Thoracic aorta (tissue), 2 donors: ENCODE measurements at places on chromosomes 5 and 9. TPM values are rescaled to one million over a fixed set of nuclear protein-coding genes. Genes with fewer than 3 reads are reported as not detected.

DNA sequence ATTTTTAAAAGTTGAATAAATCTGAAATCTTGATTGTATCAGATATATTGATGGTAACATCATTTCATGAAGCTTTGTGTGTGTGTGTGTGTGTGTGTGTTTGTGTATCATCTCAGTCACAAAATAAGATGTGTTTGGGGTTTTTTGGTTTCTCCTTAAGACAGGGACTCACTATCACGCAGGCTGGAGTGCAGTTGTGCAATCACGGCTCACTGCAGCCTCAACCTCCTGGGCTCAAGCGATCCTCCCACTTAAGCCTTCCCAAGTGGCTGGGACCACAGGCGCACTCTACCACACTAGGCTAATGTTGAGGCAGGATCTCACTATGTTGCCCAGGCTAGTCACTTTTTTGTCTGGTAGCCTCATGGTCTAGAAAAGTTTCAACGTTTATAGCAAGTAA is 83.4 kb upstream of the DMRT1 start:
- H3K27me3 ChIP-seq = no peaks in the 10 kb centered on the region
- H3K4me3 ChIP-seq = no peak overlapping the region
- H3K27ac ChIP-seq = peak overlapping the region; percentile 46
- H3K4me1 ChIP-seq = peaks cover 4% of the 10 kb centered on the region
- no peak for DNase-seq
- no peaks in the 10 kb centered on the region for H3K36me3 ChIP-seq

- no peaks in the 10 kb centered on the region for H3K36me3 ChIP-seq
- peak overlapping the region; percentile 81 for H3K27ac ChIP-seq
- H3K27me3 ChIP-seq = no peaks in the 10 kb centered on the region
- no peak for DNase-seq
These were observed 174.5 kb downstream of the AOPEP start for GRCh38 chr9:94901019-94901363.

The IL9 gene
- total RNA-seq = not detected

The IL13 gene
- total RNA-seq = 2.8 TPM

DNA sequence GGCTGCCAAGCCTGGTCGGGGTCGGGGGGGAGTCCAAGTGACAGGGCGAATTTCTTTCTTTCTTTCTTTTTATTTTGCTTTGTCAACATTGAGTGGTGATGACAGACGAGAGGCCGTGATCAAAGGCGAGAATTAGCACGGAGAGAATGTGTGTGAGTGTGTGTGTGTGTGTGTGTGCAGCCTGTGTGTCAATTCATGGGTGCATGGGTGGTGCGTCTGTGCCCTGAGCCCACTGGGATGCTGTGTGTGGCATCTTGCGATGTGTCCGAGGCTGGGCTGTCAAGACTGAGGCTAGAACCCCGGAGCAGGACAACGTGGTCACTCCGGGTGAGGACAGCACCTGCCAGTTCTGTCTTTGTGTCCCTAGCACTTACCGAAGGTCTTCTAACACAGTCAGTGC is 4.7 kb upstream of the FIBCD1 start:
- no peak overlapping the region for H3K27ac ChIP-seq
- H3K4me1 ChIP-seq = peaks cover 22% of the 10 kb centered on the region
- no peak overlapping the region for H3K4me3 ChIP-seq
- H3K36me3 ChIP-seq = no peaks in the 10 kb centered on the region
- peaks cover 4% of the 10 kb centered on the region for H3K27me3 ChIP-seq
- no peak for DNase-seq

The NMUR2 gene
- total RNA-seq = not detected

DNA sequence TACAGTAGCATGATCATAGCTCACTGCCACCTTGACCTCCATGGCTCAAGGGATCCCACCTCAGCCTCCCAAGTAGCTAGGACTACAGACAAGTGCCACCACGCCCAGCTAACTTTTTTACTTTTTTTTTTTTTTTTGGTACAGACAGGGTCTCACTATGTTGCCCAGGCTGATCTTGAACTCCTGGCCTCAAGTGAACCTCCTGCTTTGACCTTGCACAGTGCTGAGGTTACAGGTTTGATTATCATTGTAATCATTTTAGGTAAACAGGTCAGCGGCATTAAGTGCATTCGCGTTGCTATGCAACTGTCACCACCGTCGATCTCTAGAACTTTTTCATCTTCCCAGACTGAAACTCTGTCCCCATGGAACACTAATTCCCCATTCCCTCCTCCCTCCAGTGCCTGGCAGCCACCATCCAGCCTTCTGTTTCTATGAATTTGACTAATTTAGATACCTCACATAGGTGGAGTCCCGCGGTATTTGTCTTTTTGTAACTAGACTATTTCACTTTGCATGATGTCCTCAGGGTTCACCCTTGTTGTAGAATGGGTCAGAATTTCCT is 5.8 kb upstream of the CARD19 start:
- no peak overlapping the region for H3K4me3 ChIP-seq
- no peaks in the 10 kb centered on the region for H3K36me3 ChIP-seq
- no peak for DNase-seq
- H3K27me3 ChIP-seq = no peaks in the 10 kb centered on the region

- H3K36me3 ChIP-seq = no peaks in the 10 kb centered on the region
- H3K4me3 ChIP-seq = no peak overlapping the region
- no peak overlapping the region for H3K27ac ChIP-seq
- no peak for DNase-seq
These were observed 26.3 kb downstream of the NR3C1 start for GRCh38 chr5:143376911-143377813.

- DNase-seq = no peak
- H3K27ac ChIP-seq = no peak overlapping the region
- H3K36me3 ChIP-seq = no peaks in the 10 kb centered on the region
- no peaks in the 10 kb centered on the region for H3K27me3 ChIP-seq
- no peaks in the 10 kb centered on the region for H3K4me1 ChIP-seq
These were observed 130.4 kb upstream of the CDH6 start for GRCh38 chr5:31062902-31063580.

GRCh38 chr5:9519537-9519936 is 26.3 kb downstream of the SEMA5A start:
- no peak for DNase-seq
- no peaks in the 10 kb centered on the region for H3K36me3 ChIP-seq
- no peak overlapping the region for H3K4me3 ChIP-seq
- H3K27ac ChIP-seq = no peak overlapping the region
- H3K4me1 ChIP-seq = no peaks in the 10 kb centered on the region
- H3K27me3 ChIP-seq = no peaks in the 10 kb centered on the region

The GRIA1 gene
- total RNA-seq = 12.4 TPM

The CDC20B gene
- not detected for total RNA-seq

The IL7R gene
- total RNA-seq = 20.5 TPM

DNA sequence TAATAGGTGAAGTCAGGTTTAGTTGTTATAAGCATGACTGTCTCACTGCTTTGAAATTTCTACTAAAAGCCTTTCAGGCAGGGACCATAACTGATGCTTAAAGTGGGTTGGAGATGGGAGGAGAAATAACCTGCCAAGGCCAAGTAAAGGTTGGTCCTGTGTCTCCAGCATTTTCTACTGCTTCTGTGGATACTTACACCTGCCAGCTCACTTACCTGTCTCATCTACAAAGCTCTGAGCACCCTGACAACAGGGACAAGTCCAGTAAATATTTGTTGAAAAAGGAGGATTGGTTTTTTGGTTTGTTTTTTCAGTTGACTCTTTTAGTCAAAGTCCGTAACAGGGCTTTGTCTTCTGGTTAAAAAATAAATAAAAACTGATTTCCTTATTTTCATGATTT is 38.6 kb downstream of the GRAMD2B start:
- no peak overlapping the region for H3K4me3 ChIP-seq
- peaks cover 10% of the 10 kb centered on the region for H3K36me3 ChIP-seq
- no peaks in the 10 kb centered on the region for H3K27me3 ChIP-seq
- peak overlapping the region; percentile 30 for H3K27ac ChIP-seq

GRCh38 chr5:45385321-45386058 is 310.7 kb downstream of the HCN1 start:
- no peaks in the 10 kb centered on the region for H3K4me1 ChIP-seq
- H3K27ac ChIP-seq = no peak overlapping the region
- no peaks in the 10 kb centered on the region for H3K27me3 ChIP-seq
- H3K4me3 ChIP-seq = no peak overlapping the region

- no peak overlapping the region for H3K4me3 ChIP-seq
- H3K4me1 ChIP-seq = peaks cover 9% of the 10 kb centered on the region
- H3K27ac ChIP-seq = no peak overlapping the region
- no peaks in the 10 kb centered on the region for H3K27me3 ChIP-seq
These were observed 219.2 kb upstream of the ELL2 start for GRCh38 chr5:96180684-96181435.

The ADAMTSL1 gene
- 61.4 TPM for total RNA-seq

The PRSS3 gene
- total RNA-seq = not detected

DNA sequence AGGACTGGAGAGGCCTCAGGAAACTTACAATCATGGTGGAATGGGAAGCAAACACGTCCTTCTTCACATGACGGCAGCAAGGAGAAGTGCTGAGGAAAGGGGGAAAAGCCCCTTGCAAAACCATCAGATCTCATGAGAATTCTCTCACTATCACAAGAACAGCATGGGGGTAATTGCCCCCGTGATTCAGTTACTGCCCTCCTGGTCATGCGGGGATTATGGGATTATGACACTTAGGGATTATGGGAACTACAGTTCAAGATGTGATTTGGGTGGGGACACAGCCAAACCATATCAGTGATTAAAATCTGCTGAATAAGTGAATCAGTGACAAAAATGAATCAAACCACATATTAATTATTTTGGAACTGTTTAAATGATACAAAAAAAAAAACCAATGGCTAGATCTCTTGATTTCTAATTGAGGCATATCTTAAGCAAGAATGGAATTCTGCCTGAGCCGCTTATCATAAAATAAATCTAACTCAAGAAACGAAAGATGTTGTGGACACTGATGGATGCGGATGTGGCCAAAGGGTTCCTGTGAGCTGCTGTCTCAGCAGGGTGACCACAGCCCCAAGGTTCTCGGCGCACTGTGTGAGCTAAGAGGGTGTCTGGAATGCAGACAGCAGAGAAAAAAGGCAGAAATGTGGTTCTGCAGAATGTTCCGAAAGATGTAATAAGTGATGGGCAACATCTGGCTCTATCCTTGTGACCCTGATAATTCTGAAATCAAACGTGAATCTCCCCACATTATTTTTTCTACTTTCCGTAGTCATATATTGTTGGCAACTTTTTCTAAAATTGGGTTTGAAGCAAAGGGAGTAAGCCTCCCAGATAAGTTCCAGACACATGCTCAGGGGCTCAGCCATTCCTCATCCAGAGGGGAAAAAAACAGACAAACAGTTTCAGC is 107.2 kb upstream of the ICE1 start:
- H3K27me3 ChIP-seq = no peaks in the 10 kb centered on the region
- H3K4me3 ChIP-seq = no peak overlapping the region
- H3K36me3 ChIP-seq = no peaks in the 10 kb centered on the region
- no peak for DNase-seq

The ZFP62 gene
- 12.2 TPM for total RNA-seq

DNA sequence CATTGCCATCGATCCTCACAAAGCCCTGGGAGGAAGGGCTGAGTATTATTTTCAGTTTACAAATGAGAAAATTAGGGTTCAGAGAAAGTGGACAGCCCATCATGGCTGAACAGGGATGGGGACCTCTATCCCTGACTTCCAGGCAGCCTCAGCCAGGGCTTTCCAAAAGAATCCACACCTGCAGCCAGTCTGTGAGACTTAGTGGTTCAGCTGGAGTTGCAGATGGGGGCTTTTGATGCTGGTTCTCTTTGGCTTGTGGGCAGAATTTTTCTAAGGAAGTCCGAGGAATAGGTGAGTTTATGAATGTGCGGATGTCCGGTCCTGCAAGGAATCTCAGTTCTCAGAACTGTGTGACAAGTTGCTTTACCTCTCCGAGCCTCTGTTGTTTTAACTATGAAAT is 138.1 kb downstream of the RGS3 start:
- H3K27ac ChIP-seq = peak overlapping the region; percentile 76
- peaks cover 19% of the 10 kb centered on the region for H3K36me3 ChIP-seq
- no peak for DNase-seq
- H3K4me1 ChIP-seq = peaks cover 72% of the 10 kb centered on the region
- no peaks in the 10 kb centered on the region for H3K27me3 ChIP-seq

DNA sequence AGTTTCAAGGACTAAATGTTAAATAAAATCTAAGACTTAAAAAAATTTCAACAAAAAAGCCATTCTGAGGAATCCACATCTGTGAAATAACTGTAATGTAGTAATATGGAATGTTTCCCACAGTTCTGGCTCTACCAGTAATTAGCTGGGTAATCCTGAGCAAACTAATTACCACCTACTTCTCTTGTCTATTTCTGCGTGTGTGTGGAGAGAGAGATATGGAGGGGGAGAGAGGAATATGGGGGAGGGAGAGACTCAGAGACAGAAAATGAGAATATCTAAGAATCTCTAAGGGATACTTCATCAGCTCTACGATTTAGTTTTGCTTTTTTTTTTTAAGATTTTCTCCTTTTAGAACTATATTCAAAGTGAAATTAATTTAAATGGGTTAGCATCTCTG is 28.0 kb downstream of the TBCA start:
- H3K27me3 ChIP-seq = no peaks in the 10 kb centered on the region
- no peaks in the 10 kb centered on the region for H3K36me3 ChIP-seq
- no peaks in the 10 kb centered on the region for H3K4me1 ChIP-seq
- no peak overlapping the region for H3K27ac ChIP-seq
- DNase-seq = no peak
- H3K4me3 ChIP-seq = no peak overlapping the region

- no peaks in the 10 kb centered on the region for H3K4me1 ChIP-seq
- H3K27me3 ChIP-seq = no peaks in the 10 kb centered on the region
- no peak for DNase-seq
These were observed 60.1 kb upstream of the SPATA31D4 start for GRCh38 chr9:81868145-81868544.

The CYLC2 gene
- total RNA-seq = not detected

DNA sequence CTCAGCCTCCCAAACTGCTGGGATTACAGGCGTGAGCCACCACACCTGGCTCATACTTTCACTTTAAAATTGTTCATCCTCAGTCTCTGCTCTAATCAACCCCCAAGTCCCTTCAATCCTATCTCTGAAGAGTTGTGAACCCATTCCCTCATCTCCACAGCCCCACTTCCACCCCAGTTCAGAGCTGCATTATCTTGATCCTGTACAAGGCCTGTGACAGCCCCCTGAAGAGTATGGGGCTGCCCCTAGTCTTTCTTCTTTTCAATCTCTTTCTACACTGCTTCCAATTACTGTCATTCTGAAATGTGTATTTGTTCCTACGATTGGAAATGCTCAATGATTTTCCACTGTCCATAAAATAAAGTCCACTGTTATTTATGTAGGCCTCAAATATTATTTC is 588.3 kb downstream of the RAB3C start:
- DNase-seq = no peak
- no peaks in the 10 kb centered on the region for H3K4me1 ChIP-seq
